ENCODE measurements at places on chromosomes 7 and 10.

DNA sequence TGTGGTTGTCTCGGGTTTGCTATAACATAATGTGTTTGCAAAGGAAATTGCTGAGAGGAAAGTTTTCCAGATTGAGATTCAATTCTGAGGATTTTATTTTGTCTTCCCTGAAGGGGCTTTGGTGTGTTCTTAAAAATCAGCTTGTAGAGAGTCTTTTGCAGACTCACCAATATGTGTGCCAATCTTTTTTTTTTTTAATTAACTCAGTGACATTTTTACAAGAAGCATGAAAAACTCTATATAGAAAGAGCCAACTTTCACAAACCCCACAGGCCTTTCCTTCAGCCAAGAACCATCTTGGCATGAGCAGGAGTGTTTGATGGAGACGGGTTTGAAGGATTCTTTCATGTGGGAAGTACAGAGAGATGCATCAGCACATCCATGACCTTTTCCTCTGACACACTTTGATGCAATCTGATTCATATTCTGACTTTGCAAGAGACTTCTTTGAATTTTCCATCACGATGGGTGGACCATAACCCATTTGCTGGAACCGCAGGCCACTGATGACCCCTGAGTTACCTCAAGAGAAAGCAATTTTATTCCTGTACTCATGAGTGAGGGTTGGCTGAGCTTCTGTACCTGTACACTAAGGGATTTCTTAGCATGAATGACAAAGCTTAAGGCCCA lies 892.6 kb downstream of the XPNPEP1 start:
- H3K27ac ChIP-seq = no peak overlapping the region
- no peaks in the 10 kb centered on the region for H3K36me3 ChIP-seq
- no peak for DNase-seq
- H3K4me3 ChIP-seq = no peak overlapping the region

DNA sequence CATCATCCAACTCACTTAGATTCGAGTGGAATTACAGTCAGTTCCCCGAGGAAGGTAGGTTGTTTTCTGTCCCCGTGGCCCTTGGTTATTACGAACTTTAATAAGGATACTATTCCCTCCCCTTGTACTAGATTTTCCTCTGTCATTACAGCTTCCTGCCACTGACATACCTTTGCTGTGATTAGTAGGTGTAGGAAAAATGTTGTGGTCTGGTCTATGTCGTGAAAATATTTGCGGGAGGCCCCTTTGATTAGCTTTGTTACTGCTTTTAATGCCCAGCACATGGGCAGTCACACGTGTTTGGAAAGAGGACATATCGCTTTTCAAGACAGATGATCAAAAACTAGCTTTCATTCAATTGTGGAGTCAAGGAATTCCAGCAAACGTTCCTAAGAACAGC lies 92.2 kb downstream of the GATA3 start:
- no peaks in the 10 kb centered on the region for H3K36me3 ChIP-seq
- H3K4me3 ChIP-seq = no peak overlapping the region
- no peaks in the 10 kb centered on the region for H3K27me3 ChIP-seq
- H3K4me1 ChIP-seq = no peaks in the 10 kb centered on the region
- DNase-seq = no peak

DNA sequence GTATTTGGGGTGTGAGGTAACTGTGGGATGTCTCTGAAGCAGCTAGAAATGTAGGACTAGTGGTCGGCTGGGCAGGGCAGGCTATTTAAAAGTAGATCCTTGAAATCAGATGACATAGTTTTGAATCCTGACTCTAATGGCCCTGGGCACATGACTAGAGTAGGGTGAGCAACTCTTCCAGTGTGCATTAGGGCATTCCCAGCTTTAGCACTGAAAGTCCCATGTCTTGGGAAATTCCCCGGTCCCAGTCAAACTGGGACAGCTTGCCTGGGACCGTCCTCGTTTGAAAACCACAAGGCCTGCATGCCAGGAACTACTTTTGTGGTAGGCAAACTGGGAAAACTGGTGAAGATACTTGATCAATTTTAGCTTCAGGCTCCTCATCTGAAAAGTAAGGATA lies 255.3 kb downstream of the PTEN start:
- H3K27ac ChIP-seq = no peak overlapping the region
- no peak overlapping the region for H3K4me3 ChIP-seq
- H3K27me3 ChIP-seq = no peaks in the 10 kb centered on the region
- H3K4me1 ChIP-seq = peaks cover 5% of the 10 kb centered on the region

DNA sequence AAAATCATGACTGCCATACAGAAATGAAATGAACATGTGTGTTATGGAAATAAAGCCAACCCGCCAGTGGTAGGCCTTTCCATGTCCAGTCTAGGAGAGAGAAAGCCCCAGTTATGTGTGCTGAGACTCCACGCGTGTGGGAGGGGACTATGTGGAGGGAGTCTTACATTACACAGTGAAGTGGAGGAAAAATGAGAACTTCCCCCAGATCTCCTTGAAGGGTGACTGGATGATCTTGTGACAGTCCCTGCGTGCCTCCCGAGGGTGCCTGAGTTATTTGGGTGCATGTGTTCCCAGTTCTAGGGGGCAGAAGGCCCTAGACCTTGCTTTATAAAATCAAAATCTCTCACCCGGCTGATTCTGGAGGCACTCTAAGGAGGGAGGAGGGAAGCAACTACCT lies 24.2 kb downstream of the UPP1 start:
- H3K27me3 ChIP-seq = no peaks in the 10 kb centered on the region
- no peaks in the 10 kb centered on the region for H3K36me3 ChIP-seq
- no peak overlapping the region for H3K4me3 ChIP-seq
- H3K27ac ChIP-seq = no peak overlapping the region
- H3K4me1 ChIP-seq = no peaks in the 10 kb centered on the region

GRCh38 chr10:8435186-8436055 lies 380.9 kb downstream of the GATA3 start:
- H3K4me3 ChIP-seq = no peak overlapping the region
- no peaks in the 10 kb centered on the region for H3K27me3 ChIP-seq
- H3K4me1 ChIP-seq = peaks cover 6% of the 10 kb centered on the region
- H3K36me3 ChIP-seq = no peaks in the 10 kb centered on the region
- no peak for DNase-seq
- H3K27ac ChIP-seq = no peak overlapping the region

- H3K27ac ChIP-seq = no peak overlapping the region
- DNase-seq = no peak
- H3K36me3 ChIP-seq = no peaks in the 10 kb centered on the region
- no peaks in the 10 kb centered on the region for H3K27me3 ChIP-seq
- H3K4me3 ChIP-seq = no peak overlapping the region
Measured at GRCh38 chr10:5627486-5628044, 38.8 kb downstream of the ASB13 start.

DNA sequence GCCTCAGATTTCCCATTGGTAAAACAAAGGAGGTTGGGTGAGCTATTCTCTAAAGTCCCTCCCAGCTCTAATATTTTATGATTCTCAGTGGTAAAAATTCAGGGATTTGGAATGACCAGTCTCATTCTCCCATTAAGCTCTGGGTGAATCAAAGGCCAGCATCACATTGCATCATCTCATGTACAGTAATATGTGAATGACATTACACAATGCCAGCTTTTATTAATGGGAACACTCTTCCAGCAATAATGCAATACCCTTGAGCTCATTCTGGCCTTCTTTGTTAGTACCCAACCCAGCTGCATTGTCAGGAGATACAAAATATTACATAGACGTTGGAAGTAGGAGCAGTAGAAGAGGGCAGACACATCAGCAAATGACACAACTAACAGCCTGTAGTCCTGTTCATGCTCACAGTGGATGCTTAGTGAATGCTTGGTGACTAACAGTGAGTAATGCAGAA lies 100.0 kb upstream of the EGR2 start:
- H3K27me3 ChIP-seq = no peaks in the 10 kb centered on the region
- no peak overlapping the region for H3K4me3 ChIP-seq
- no peaks in the 10 kb centered on the region for H3K36me3 ChIP-seq

- H3K27me3 ChIP-seq = no peaks in the 10 kb centered on the region
- DNase-seq = no peak
- H3K36me3 ChIP-seq = no peaks in the 10 kb centered on the region
- H3K4me1 ChIP-seq = no peaks in the 10 kb centered on the region
- H3K27ac ChIP-seq = no peak overlapping the region
Measured at GRCh38 chr7:84250452-84250851, 55.9 kb upstream of the SEMA3A start.

DNA sequence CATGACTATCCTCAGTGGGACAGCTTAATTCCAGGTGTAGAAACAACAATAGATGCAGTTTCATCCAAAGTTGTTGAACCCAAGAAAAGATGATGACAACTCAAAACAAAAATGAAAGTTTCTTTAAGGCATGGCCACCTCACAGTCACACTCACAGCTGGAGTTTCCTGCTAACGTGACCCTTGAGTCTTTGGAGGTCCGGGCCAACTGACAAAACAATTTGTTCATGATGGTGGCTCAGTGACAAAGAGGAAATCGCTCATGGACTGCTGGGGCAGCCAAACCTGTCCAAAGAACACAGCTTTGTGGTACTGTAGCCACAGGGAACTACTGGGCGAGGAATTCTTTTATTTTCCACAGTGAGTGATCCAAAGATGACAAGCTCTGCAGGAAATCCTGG lies 96.0 kb upstream of the JCAD start:
- no peak overlapping the region for H3K27ac ChIP-seq
- H3K36me3 ChIP-seq = no peaks in the 10 kb centered on the region
- H3K4me3 ChIP-seq = no peak overlapping the region

GRCh38 chr10:102368077-102368476 lies 27.4 kb upstream of the NFKB2 start:
- DNase-seq = no peak
- no peak overlapping the region for H3K27ac ChIP-seq
- no peaks in the 10 kb centered on the region for H3K27me3 ChIP-seq

DNA sequence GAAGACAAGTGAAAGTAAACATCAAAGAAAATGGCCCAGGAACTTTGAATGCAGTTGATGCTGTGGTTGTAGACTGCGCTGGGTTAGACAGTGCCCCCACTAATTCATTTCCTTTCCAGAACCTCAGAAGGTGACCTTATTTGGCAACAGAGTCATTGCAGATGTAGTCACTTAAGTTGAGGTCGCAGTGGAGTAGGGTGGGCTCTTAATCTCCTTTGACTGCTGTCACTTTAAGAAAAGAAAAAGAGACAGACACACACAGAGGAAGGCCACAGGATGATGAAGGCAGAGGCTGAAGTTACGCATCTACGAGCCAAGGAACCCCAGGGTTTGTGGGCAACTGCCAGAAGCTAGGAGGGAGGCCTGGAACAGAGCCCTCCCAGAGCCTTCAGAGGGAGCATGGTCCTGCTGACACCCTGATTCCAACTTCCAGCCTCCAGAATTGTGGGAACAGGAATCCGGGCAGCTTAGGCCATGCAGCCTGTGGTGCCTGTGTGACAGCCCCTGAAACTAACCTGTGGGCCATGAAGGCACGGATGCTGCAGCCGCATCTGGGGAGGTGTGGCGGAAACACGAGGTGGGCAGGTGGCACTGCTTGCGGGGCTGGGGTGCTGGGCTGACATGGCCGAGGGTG lies 107.6 kb downstream of the PRKAG2 start:
- H3K4me1 ChIP-seq = no peaks in the 10 kb centered on the region
- no peaks in the 10 kb centered on the region for H3K36me3 ChIP-seq
- H3K27ac ChIP-seq = no peak overlapping the region
- H3K27me3 ChIP-seq = peaks cover 17% of the 10 kb centered on the region

- no peak overlapping the region for H3K4me3 ChIP-seq
- no peaks in the 10 kb centered on the region for H3K4me1 ChIP-seq
- H3K36me3 ChIP-seq = no peaks in the 10 kb centered on the region
- no peak for DNase-seq
- no peak overlapping the region for H3K27ac ChIP-seq
Measured at GRCh38 chr7:147523056-147523455, 1067.5 kb upstream of the C7orf33 start.

GRCh38 chr7:123633553-123633952 lies 22.1 kb upstream of the LMOD2 start:
- H3K27ac ChIP-seq = no peak overlapping the region
- H3K27me3 ChIP-seq = no peaks in the 10 kb centered on the region
